Hematopoietic multipotent progenitor cell treated with erythropoietin and hydrocortisone succinate and interleukin-3 and kit ligand, for 8 days (in vitro differentiated cells): ENCODE measurements at places on chromosomes 7 and 10.

DNA sequence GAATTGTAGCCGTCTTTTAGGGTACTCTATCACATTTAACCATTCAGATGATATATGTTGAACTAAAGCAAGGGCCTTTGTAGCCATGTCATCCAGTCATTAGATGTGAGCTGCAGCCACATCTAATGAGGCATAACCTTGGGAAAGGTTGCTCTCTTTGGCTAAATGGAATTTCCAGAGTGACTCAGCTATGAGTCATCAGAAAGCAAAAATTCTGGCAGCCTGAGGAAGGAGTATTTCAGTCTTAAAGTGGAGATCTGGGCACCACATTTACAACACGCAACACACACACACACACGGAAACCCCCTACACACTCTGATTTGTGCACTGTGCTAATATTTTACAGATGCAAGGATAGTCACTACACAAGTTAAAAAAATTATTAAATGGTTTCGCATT lies 176.9 kb upstream of the ZWINT start:
- no peak for DNase-seq

- peak; percentile 62 for DNase-seq
These were observed 100.7 kb downstream of the GNAI1 start for GRCh38 chr7:80235334-80235733.

GRCh38 chr10:12589791-12590190 lies 240.4 kb downstream of the CAMK1D start:
- no peak for DNase-seq

DNA sequence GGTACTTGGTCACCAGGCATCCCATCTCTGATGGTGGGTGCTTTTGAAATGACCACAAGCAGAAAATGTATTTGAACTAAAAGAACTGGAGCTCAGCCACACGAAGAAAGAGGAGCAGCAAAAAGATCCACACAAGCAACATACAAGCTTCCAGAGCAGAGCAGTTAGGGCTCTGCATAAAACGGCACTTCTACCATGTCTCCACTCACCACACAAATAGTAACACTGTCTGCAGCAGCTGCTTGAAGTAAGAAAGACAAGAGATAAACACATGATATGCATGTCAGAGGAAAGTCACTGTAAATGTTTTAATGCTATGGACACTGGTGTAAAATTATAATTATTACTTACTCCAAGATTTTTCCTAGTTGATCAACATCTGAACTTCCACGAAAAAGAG lies 32.5 kb upstream of the FAM133B start:
- DNase-seq = peak; percentile 45

DNA sequence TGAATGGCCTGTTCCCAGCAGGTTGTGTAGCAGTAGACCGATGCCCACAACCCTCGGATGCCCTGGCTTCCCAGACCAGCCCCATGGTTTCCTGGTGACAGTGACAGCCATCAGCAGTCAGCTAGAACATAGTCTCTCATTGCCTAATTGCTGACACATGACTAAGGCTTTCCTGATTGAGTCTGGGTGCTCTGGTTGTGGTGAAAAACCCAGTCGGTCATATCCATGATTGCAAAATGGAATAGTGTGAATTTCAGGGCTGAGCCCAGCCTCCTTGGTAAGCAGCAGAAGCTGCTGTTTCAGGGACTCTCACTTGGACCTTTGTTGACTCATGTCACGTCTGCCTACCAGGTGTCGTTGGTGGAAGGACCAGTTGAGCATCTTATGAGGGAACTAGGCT lies 36.6 kb downstream of the POR start:
- no peak for DNase-seq
